Stimulated activated CD8-positive, alpha-beta memory T cell treated with anti-CD3 and anti-CD28 coated beads, Interleukin-7, amount 100 ng/mL, for 1 hour (primary cell): ENCODE measurements at places on chromosomes 3 and 15.

GRCh38 chr15:38954090-38954489 lies 389.5 kb upstream of the RASGRP1 start:
- DNase-seq, result no peak

DNA sequence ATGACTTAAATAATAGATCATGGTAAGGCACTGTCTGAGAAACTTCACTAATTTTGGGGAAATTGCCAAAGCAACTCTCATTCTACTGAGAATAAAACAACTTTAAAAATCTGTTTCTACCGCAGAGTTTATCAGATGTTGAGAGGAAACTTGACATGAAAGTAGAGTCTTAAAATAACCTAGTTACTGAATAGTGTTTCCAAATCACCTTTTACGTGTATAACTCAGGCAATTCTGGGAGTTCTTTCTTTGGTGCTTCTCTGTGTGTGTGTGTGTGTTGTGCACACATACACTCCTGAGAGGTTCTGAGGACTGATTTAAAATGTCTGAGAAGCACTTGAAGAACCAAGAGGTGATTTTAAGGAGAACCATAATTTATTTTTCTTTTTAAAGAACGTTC lies 236.6 kb downstream of the SV2B start:
- no peak for DNase-seq

DNA sequence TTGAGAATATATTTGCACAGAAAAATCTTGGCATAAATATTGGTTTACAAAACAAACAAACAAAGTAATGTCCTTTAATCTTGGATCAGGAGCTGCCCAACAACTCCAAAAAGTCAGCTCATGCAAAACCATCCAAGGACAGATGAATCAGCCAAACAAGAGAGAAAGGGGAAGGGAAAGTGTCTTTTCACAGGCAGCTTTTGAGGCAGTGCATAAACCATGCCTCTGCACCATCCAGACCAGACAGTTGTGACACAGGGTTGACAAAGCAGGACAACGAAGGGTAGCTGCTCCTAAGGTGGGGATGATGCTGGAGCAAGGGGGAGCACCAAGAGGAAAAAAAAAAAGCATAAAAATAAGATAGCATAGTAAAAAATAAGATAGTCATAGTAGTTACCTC lies 8.7 kb downstream of the CD86 start:
- DNase-seq, result no peak

- DNase-seq, result peak; percentile 56
Observed at GRCh38 chr3:39383045-39383880, at the start of gene SLC25A38. TSS of gene SLC25A38 (plus strand) at chr3:39383370. CDS start at chr3:39383725, 355 bp downstream.

- no peak for DNase-seq
Observed at GRCh38 chr15:37485056-37485455, 384.7 kb upstream of the MEIS2 start.

- no peak for DNase-seq
Observed at GRCh38 chr3:100399341-100400071, 1.4 kb downstream of the TOMM70 start.

- DNase-seq, result no peak
Observed at GRCh38 chr15:34365836-34366235, 1.2 kb downstream of the LPCAT4 start.

- no peak for DNase-seq
Observed at GRCh38 chr3:102536456-102536855, 101.6 kb downstream of the ZPLD1 start.

DNA sequence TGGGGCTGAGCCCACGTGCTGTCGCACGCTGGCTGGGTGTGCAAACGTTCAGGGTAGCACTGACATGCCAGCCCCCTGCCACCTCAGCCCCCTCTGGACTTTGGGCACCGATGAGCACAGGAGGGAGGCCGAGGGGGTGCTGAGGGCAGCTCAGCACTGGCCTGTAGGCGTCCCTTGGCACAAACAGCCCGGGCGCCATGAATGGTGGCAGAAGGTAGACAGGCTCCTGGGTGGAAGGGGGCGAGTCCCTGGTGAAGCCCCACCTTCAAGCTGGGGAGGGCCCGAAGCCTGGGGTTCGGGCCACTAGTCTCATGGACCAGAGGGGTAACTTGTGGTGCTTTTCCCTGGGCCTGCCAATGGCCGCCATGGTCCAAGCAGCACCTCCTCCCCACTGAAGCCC lies 70.7 kb downstream of the GLB1 start:
- DNase-seq, result no peak

- no peak for DNase-seq
Observed at GRCh38 chr3:9129365-9129764, 120.1 kb downstream of the SRGAP3 start.

GRCh38 chr3:187257992-187258692 lies 33.4 kb downstream of the MASP1 start:
- DNase-seq, result no peak

DNA sequence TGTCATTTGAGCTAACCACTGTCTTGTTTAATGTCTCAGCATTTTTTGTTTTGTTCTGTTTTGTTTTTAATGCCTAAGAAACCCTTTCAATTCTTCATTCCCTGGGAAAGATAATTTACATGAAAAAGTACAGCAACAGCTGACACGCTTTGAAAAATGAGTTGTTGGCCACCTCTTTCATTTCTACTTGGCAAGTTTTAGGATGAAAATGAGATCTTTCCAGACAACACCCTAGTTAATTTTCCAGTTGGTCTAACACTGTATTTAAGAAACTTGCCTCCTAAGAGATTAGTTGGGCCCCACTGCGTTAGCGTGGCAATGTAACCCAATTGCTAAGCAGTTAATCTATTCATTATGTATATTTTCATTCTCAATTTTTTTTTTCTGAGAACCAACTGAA lies 194.0 kb upstream of the LRRN1 start:
- no peak for DNase-seq

GRCh38 chr3:111761309-111761795 lies 97.7 kb upstream of the PHLDB2 start:
- DNase-seq, result no peak

DNA sequence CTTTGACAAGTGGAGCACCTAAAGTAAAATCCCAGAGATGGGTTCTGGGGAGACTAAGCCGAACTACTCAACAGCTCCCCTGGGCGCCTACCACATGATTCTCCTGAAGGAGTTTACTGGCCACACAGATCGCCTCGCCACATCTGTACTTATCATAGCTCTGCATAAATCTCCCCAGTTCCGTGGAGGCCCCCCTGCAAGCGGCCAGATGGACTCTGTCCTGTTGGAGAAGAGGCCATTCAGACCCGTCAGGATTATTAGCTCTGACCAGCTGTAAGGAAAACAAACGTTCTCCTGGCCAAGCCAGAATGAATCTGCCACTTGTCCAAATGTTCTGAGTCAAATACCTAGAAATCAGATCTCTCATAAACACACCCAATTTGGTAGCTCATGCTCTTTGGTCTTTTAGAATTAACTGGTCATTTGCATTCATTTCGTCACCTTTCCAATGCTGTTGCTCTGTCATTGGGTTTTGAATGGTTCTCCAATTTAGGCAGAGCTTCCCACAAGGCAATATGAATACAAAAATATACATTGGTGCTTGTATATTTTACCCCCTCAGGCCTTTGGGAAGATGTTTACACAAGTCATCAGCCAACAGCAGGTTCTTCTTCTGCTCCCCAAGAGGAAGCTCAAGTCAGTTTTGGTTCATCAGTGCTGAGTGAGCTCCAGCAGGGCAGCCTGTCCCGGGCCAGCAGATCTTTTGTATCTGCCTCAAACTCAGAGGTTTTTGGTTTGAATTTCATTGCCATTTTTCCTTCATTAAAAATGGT lies 124.5 kb downstream of the THSD4 start:
- no peak for DNase-seq

GRCh38 chr15:52306270-52306669 lies 10.7 kb upstream of the MYO5C start:
- no peak for DNase-seq

- no peak for DNase-seq
Observed at GRCh38 chr15:27241943-27242342, 271.0 kb downstream of the GABRG3 start.

DNA sequence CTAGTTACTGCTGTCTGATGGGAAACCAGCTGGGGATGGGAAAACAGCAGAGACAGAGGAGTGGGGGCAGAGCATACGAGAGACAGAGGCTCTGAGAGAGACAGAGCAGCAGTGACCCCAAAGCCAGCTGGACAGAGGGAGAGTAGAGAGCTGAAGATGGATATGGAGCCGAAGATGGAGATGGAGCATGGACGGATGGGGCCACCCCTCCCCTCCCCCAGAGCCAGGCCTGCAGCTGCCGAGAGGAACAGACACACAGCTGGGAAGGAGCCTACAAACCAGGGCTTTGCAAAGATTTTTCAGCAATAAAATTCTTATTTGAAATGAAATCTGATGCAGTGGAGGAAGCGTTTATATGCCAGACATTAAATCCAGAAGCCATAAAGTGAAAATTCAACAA lies 167.6 kb upstream of the LINGO1 start:
- no peak for DNase-seq

DNA sequence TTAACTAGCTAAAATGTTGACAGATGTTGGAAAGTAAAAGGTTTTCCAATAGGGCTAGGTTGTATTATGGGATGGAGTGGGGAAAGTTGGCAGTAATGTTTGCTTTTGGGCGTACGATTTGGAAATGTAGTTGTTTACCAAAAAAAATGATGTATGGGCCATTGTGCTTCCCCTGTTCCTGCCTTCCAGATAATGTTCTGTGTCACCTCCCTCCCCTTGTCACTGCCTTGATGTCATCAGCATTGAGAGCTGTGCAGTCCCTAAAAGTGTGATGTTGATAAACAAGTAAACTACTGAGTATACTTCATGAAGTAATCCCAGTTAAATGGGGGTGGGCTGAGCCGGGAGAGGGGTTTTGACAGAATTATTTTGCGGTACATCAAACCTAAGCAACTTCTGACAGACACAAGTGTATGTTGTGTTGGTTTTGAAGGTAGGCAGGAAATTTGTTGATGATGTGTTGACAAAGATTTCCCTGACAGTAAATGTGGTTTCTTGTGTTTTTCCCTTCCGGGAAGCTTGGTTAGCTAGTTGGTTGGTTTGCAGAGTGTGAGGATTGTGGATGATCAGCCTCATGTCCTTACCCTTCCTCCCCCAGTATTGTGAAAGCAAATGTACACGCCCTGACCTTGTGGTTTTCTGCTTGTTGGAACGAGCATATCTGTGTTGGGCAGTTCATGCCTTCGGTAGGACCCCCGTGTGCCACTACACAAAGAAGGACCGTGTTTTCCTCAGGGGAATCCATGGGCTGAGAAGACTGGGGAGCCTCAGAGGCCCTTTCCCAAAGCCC lies 87.3 kb downstream of the PGPEP1L start:
- DNase-seq, result no peak

DNA sequence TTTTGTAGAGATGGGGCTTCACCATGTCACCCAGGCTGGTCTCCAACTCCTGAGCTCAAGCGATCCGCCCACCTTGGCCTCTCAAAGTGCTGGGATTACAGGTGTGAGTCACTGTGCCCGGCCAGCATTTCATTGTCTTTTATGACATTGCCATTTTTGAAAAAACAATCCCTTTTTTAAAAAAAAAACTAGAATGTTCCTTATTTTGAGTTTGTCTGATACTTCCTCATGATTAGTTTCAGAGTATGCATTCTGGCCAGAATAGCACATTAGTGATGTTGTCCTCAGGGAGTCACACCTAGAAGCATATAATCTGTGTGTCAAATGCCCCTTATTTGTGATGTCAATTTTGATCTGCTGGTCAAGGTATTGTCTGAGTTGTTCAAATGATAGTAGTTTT lies 21.2 kb upstream of the NMD3 start:
- DNase-seq, result no peak

DNA sequence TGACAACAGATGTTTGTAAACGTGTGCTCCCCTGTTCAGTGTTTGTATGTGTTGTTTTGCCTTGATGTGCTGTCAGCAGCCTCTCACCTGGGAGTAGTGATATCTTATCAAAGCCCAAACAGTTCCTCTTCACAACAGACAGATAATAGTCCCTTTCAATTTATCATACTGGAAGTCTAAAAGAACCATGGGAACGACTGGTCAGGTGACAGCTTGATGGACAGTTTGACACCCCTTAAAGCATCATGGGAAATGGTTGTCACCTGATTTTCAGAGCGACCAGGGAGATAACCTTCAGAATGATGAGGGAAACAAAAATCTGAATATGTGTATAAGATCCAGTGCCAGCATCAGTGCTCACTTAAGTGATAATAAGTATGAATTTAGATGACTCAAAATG lies 146.3 kb upstream of the SOX2 start:
- DNase-seq, result no peak

GRCh38 chr3:11060500-11061251 lies 68.1 kb downstream of the SLC6A1 start:
- DNase-seq, result no peak

- DNase-seq, result no peak
Observed at GRCh38 chr3:128344052-128344735, 122.5 kb downstream of the DNAJB8 start.

DNA sequence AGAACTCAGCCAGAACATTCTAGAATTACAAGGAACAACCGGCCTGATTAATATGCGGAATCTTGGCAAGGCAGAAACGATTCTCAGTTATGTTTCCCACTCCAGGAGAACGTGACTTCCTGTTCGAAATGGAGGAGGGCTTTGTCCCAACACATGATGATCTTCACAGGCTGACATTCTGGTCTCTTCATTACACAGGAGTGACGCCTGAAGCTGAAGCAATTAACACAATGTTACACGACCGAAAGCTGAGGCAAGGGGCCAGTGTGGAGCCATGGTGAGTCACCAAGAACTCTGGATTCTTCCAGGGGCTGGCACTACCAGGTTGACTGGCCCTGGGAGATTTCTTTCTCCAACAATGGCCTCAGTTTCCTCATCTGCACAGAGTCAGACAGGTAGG lies 40.9 kb downstream of the RFTN1 start:
- DNase-seq, result no peak

DNA sequence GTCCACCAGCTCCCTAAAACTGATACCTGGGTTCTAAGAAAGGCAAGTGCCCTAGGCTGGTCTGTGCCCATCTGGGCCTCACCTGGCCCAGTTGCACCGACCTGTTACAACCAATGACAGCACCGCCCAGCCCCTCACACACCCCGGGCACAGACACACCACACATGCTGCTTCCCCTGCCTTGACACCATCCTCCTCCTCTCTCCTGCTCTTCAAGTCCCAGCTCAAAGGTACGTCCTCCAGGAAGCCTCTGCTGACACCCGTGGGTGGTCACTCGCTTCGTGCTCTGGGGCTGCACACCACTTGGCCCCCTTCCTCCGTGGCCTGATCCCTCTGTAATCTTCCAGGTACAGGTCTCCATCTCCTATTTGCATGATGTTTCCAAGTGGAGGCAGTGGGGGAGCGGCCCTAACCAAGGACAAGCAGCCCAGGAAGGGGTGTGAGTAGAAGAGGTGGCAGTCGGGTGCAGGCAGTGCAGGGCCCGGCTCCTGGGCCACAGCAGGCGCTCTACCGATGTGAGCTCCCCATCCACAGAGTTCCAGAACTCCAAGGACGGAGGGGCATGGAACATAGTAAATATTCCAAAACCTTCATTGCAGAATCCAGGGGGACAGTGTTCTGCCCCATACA lies 144.6 kb downstream of the NUP210 start:
- no peak for DNase-seq

GRCh38 chr3:189908646-189909045 lies 212.1 kb downstream of the P3H2 start:
- DNase-seq, result no peak

- DNase-seq, result no peak
Observed at GRCh38 chr3:21599890-21600289, 151.1 kb downstream of the ZNF385D start.
